ENCODE measurements at places on chromosomes 6 and 20.

DNA sequence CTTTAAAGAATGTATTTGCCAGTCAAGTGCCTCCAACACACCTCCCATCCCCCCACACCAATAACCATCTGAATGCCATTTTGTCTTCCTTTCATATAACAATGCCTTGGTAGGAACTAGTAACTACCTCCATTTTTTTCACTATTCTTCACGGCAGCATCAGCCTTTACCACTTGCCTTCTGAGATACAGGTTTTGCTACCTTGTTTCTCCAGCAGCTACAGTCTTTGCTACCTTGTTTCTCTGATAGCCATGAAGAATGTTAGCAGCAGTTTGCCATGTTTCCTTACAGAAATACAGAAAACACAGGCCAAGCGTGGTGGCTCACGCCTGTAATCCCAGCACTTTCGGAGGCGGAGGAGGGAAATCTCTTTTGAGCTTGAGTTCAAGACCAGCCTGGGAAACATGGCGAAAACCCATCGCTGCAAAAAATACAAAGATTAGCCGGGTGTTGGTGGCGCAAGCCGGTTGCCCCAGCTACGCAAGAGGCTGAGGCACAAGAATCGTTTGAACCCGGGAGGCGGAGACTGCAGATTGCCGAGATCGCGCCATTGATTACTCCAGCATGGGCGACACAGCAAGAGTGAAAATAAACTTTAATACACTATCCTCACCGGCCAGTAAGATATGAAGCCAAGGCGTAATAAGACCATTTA, 100.9 kb downstream of the HFE start:
- peak; percentile 77 for DNase-seq

- no peak for DNase-seq
These were observed 100.0 kb downstream of the SLC35B3 start for GRCh38 chr6:8335381-8335780.

GRCh38 chr6:84033523-84034451, at the start of gene MRAP2:
TSS of gene MRAP2 (plus strand) at chr6:84033772. CDS start at chr6:84055319, 21,547 bp downstream.
- peak; percentile 32 for DNase-seq

- DNase-seq = no peak
These were observed 15.2 kb downstream of the COL19A1 start for GRCh38 chr6:69881322-69882151.

- no peak for DNase-seq
These were observed 723 bp downstream of the MANEA start for GRCh38 chr6:95578106-95578410.

Measured in NCI-H82 (cell line).